ENCODE measurements at places on chromosomes 4 and X. TPM values are rescaled to one million over a fixed set of nuclear protein-coding genes. Genes with fewer than 3 reads are reported as not detected.

The USP17L12 gene
- total RNA-seq: not detected

The RHOXF1 gene
- not detected for total RNA-seq

The NXT2 gene
- 9.6 TPM for total RNA-seq

The RPS6KA6 gene
- total RNA-seq: 2.3 TPM

The REELD1 gene
- not detected for total RNA-seq

The LEF1 gene
- 0.28 TPM for total RNA-seq

The USP26 gene
- not detected for total RNA-seq

The PAGE3 gene
- not detected for total RNA-seq
